ENCODE measurements at places on chromosomes 2 and 18.
A peak's percentile ranks its signal among the peaks of the same experiment; 100 is the strongest.

- DNase-seq: no peak
Measured at GRCh38 chr2:5849562-5849961, 157.4 kb downstream of the SOX11 start.

DNA sequence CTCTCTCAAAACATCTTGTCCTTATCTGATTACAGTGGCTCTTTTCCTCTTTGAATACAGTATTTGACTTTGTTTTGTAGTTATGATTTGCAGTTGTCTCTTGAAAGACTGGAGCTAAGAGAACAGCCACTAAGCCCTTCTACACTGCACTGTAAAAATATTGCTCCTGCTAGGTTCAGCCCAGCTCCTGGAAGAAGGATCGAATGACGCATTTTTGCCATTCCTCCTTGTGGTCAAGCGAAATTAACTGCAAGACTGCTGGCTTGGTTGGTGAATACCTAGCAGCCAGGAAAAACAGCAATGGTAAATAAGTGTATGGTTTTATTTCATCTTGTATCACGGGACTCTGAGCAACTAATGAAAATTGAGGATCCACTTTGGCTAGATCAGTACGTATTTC is 407.8 kb upstream of the CDH2 start:
- DNase-seq: no peak

DNA sequence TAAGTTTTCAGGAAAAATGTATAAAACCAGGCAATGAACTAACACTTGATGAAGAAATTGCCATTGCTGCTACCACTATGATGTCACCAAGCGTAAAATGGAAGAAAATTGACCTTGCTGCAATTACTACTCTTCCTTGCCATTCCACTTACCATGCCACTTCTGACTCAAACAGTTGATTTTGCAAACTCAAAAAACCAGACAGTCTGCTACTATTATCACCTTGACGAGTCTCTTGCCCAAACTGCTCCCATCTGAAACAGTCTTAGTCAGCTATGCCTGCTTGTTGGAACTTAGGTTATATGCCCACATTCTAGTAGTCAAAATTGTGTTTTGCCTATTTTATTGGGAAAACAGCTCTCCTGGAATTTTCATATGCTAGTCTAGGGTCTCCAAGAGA is 71.9 kb upstream of the SLC9A2 start:
- DNase-seq: no peak

DNA sequence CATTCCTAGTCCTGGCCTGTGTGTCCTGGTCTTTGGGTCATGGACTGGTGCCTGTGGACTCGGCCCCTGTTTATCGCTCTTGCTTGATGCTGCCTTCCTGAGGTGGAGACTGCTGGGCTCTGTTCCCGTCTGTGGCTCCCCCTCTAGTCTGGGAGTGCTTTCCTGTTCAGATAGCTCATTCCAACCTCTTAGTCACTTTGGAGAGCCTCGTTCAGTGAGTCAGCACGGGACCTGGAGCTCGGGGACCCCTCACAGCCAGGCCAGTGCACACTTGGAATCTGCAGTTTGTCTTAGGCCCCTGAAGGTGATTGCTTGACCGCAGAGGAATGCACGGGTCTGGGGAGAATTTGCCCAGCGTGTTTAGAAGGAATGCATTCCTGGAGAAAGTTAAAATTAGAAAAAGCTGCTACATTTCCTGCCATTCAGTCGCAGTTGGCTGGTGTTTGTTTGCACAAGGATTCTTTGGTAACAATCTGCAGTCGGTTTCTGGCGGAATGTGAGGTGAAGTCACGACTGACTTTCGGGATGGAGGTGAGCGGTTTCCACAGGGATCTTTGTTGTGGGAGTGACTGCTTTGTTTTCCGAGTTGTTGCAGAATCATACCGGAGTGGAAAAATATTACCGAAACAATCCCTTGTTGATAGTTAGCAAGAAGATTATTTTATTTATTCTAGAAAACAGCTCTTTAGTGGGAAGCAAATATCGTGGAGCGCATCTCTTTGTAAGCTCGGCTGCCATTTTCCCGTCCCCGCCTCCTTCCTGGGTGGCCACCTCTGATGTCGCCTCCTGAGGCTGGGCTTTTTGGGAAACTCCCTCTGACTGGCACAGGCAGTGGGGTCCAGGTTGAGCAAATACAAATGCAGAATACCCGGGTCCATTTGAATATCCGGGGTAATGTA is 29.6 kb downstream of the SH3BP4 start:
- DNase-seq: no peak

DNA sequence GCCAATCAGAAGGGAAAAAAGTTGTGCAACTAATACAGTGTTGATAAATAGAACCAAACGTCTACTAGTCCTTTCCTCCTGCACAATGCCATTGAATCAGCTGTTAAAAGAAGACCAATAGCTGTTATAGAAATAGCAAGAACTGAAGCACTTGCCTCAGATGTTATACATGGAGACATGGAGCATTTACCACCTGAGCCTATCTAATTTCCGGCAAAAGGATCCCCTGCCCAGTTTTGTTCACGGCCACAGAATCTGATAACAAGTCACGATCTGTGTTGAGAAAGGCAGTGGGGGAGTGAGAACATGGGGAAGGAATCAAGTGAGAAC is 285.4 kb downstream of the ZEB2 start:
- DNase-seq: no peak

- DNase-seq: no peak
Measured at GRCh38 chr2:95275151-95275515, 884 bp downstream of the PROM2 start.

GRCh38 chr2:224009605-224010315 is 29.3 kb downstream of the SERPINE2 start:
- DNase-seq: no peak

DNA sequence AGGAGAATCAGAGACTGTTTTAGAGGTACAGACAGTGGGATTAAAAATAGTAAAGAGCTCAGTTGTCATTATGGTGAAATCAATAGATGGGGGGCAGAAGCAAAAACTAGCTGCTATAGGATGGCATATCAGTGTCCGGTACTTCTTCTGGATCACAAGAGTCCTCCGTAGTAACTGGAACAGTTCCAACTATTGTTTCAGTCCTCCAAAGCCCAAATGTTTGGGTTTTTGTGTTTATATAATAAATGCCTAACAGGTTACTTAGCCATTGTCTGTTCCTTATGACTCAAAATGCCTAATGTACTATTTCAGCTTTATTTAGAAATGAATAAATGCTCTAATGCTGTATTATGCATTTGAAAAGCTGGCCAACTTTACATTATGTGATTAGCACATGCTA is 401.2 kb downstream of the PTH2R start:
- no peak for DNase-seq

- DNase-seq: no peak
Measured at GRCh38 chr2:240933966-240934700, 28.0 kb downstream of the CROCC2 start.

- no peak for DNase-seq
Measured at GRCh38 chr18:3596637-3597384, 146.8 kb downstream of the TGIF1 start.

GRCh38 chr2:145464866-145465265 is 944.9 kb upstream of the ZEB2 start:
- no peak for DNase-seq

GRCh38 chr2:43946685-43947084 is 49.1 kb downstream of the LRPPRC start:
- no peak for DNase-seq

DNA sequence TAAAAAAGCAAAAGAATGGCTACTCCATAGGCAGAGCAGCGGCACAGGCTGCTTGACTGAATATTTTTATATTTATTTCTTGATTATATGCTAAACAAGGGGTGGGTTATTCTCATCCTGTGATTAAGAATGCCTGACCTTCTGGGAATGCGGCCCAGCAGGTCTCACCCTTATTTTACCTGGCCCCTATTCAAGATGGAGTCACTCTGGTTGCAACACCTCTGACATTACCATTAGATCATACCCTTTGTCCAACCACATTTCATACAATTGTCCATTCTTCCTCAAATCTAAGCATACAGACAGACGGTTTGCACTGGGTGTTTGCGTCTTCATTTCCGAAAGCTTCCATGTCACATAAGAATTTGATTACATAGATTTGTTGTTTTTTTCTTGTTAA is 168.2 kb downstream of the GALNT1 start:
- no peak for DNase-seq

DNA sequence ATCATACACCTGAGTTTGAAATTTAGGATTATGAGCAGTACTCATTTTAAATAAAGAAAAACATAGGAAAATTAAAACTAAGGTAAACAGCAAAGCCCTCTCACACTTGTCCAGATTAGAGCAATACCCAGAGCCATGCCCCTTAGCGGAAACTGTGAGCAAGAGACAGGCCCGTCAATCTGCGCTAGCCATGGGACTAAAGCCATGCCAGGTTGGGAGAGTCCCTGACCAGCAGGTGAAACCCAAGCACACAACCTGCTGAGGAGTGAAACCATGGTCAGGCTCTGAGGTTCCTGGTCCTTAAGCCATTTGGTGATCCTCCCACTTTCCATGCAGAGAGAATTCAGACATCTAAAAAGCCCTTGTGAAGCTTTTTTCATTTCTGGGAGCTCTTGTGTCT is 494.3 kb downstream of the STK39 start:
- DNase-seq: no peak

DNA sequence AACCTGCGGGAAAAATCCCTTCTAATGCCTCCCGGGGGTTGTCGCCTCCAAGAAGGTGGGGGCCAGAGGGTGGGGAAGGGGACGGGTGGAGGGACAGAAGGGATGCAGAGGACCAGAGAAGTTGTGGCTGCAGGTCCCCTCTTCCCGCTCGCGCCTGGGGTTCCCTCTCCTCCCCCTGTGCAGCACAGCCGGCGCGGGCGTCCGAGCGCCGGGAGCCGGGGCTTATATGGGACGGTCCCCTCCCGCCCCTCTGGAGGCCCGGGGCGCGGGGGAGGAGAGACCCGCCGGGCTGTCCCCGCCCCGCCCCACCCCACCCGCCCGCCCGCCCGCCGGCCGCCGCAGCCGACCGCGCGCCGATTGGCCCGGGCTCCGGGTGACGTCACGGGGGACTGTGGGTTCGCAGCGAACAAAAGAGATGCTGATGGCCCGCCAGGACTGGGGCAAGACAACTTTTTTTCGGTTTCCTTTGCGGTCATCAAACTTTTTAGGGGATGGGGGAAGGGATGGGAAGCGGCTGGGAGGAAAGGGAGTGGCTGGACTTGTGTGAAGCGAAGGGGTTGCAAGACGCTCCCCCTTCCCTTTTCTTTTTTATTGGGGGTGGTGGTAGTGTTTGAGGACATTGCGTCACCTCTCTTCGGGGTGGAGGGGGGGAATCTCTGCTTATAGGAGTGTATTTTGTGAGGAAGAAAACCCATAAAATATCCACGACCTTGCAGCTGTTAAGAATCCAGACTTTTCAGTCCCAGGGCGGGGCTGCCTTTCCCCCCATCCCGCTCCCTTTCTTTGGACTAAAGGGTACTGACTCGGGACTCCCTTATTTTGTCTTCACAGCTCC is at the start of gene FN1:
Gene FN1, minus strand, starts transcription at position 199 of the 835 bp plus-strand sequence. CDS start 266 bp downstream, outside the sequence.
- peak; percentile 35 for DNase-seq

GRCh38 chr2:163682695-163683094 is 53.1 kb downstream of the FIGN start:
- DNase-seq: no peak

- DNase-seq: no peak
Measured at GRCh38 chr18:11872479-11873136, 21.4 kb downstream of the CHMP1B start.

DNA sequence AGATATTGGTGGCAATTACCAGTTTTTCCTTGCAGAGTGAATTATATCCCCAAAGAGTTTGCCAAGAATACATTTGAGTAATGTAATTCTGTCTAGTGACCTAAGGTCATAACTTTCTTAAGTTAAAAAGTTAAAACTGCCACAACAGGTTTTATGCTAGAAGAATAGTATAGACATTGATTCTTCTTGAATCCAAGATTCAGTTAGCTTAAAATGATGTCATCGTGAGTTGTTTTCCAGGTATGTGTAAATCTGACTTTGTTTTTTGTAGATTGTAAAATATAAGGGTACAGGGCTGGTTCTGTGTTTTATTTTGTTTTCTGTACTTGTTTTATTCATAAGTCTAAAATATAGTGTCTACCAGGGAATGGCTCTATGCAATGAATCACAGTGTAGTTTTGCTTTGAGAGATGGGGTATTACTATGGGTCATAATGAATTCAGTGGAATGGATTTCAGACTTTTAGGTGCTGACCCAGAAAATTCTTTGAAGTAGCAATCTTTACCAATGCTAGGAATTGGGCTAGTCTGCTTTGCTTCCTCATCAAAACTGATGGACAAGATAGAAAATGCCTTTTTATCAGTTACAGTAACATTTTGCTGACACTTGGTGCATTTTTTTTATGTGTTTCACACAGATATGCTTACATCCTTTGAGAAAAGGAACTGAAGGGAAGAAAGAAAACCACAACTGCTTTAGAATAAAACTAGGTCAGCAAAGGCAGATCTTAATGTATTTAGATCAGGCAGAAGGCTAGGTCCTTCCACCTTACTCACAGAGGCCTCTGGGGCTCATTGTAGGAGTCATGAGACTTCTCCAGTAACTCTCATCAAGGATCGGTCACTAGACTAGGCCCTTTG is 20.8 kb upstream of the MGAT5 start:
- no peak for DNase-seq

DNA sequence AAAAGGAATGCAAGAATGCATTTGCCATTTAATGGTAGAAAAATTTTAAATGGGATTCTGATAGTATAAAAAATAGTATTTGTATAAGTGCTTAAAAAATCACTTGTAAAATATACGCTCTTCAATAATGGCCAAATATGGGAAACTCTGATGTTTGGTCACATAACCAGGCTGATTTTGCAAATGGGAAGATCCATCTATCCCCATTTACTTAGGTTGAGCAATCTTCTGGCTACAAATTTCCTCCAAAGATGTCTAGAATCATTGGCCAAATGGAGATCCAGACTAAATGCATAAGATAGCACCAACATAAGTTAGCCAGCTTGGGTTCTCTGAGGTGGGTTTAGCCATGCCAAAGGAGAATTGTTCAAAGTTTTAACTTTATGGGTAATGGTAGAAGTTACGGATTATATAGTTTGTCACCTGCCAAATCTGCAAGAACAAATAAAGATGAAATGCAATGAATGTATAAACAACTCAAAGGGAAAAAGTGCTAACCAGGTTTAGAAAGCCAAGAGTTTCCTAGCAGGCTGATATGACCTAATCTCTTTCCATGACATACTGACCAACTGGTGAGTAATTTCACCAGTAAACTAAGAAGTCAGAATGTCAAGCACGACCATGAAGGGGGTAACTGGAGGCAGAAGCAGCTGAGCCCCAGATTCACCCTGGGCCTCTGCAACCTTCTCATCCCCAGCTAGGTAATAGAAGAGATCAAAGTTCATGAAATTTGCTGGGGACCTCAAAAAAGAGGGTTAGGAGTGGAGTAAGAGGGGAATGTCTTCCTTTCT is 10.0 kb downstream of the RHOB start:
- DNase-seq: no peak

DNA sequence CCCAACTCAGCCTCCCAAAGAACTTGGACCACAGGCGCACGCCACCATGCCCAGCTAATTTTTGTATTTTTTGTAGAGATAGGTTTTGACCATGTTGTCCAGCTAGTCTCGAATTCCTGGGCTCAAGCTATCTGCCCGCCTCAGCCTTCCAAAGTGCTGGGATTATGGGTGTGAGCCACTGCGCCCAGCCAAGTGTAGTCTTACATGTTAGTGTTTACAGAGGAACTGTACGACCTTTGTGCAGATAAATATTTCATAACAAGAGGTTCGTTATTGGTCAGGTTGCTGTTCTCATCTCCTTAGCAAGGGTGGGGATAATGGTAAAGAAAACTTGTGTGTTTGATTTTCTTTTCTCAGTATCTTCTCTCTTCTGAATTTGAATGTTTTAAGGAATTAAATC is 46.5 kb downstream of the RALBP1 start:
- no peak for DNase-seq
